Bronchial smooth muscle cell (primary cell): ENCODE measurements at places on chromosomes 13 and 19. TPM values are rescaled to one million over a fixed set of nuclear protein-coding genes. Genes with fewer than 3 reads are reported as not detected.

Gene HDGFL2
- 59.6 and 82.7 TPM in 2 replicates for total RNA-seq

Gene KCNN4
- 0.77 and 3.3 TPM in 2 replicates for total RNA-seq

Gene OR10H1
- not detected in 2 replicates for total RNA-seq

Gene C1QTNF9
- 0.09 TPM in 1 of 2 replicates, not detected in the other for total RNA-seq

Gene HIPK4
- 0.16 and 0.17 TPM in 2 replicates for total RNA-seq

Gene TMIGD2
- total RNA-seq = not detected in 2 replicates
